Breast epithelium (tissue), 4 donors: ENCODE measurements at places on chromosomes 4 and X. TPM values are rescaled to one million over a fixed set of nuclear protein-coding genes. Genes with fewer than 3 reads are reported as not detected.

GAGE13 gene
- total RNA-seq, result not detected

PLAC8 gene
- total RNA-seq, result 1.1 TPM

HOPX gene
- total RNA-seq, result 4.8 TPM

DGKK gene
- total RNA-seq, result not detected

- H3K4me1 ChIP-seq, result no peaks in the 10 kb centered on the region
- no peaks in the 10 kb centered on the region for H3K36me3 ChIP-seq
- no peak overlapping the region for H3K27ac ChIP-seq
- peaks cover 25% of the 10 kb centered on the region for H3K27me3 ChIP-seq
- no peak overlapping the region for H3K4me3 ChIP-seq
- no peak for DNase-seq
Measured at GRCh38 chrX:18368402-18368801, 13.9 kb upstream of the SCML2 start.

DNA sequence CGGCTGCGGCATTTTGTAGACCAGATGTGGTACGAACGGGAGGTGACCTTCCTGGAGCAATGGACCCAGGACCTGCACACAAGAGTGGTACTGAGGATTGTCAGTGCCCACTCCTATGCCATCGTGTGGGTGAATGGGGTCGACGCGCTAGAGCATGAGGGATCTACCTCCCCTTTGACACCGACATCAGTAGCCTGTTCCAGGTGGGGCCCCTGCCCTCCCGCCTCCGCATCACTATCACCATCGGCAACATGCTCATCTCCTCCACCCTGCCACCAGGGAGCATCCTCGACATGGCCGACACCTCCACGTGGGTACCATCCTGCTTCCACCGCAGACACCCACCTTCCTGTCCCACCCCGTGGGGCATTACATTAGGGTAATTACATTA, 46.2 kb downstream of the SMARCA5 start:
- peak overlapping the region; percentile 45 for H3K27ac ChIP-seq
- no peaks in the 10 kb centered on the region for H3K36me3 ChIP-seq
- H3K4me3 ChIP-seq, result peak overlapping the region; percentile 45
- no peaks in the 10 kb centered on the region for H3K4me1 ChIP-seq
- H3K27me3 ChIP-seq, result no peaks in the 10 kb centered on the region

DNA sequence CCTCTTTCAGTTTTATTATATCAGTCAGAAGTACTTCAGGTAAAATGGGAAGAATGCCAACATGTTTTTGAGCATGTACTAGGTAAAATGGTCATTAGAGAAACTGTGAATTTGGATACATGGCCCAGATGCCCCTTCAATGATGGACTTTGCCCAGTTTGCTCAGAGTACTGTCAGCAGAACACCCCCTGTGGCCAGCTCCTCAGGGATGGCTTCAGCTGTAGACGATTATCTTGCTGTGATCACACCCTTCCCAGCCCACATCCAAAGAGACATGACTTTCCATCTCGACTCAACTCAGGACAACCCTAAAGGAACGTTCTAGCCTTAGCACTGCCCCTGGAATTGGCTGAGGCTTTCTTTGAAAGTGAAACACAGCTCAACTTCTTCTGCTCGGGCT, 439.1 kb downstream of the PACRGL start:
- no peak for DNase-seq
- no peaks in the 10 kb centered on the region for H3K4me1 ChIP-seq
- H3K27me3 ChIP-seq, result no peaks in the 10 kb centered on the region
- H3K4me3 ChIP-seq, result no peak overlapping the region
- no peaks in the 10 kb centered on the region for H3K36me3 ChIP-seq

DNA sequence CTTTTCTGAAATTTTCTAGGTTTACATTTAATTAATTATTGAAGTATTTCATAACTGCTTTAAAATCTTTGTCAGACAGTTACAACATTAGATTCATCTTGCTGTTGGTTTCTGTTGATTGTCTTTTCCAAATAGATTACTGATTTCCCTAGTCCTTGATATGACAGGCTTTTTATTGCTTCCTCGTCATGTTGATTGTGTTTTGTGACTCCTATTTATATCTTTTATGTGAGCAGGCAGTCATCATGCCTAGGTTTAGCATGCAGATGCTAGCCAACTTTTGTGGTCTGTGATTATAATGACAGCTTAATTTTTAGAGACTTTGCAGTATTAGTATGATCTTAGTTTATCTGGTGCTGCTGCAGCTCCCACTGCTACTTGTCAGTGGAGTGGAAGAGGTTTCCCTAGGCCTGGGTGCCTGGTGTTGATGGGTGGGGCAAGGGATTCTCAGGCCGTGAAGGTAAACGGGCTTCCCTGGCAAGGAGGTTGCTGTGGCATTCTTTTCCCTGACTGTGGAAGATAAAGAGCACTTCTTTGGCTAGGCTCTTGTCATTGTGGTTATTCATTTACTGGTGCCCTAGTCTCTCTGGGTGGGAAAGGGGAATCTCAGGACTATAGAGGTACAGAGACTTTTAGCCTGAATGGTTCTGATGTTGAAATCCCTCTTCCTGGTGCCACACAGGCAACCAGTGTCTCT, 65.7 kb downstream of the SERPINA7 start:
- H3K4me1 ChIP-seq, result no peaks in the 10 kb centered on the region
- H3K27ac ChIP-seq, result no peak overlapping the region
- no peak overlapping the region for H3K4me3 ChIP-seq
- H3K36me3 ChIP-seq, result no peaks in the 10 kb centered on the region
- H3K27me3 ChIP-seq, result no peaks in the 10 kb centered on the region
- DNase-seq, result no peak

GRCh38 chrX:130285710-130286109, 17.0 kb upstream of the ZNF280C start:
- no peak overlapping the region for H3K4me3 ChIP-seq
- no peaks in the 10 kb centered on the region for H3K4me1 ChIP-seq
- H3K27me3 ChIP-seq, result no peaks in the 10 kb centered on the region
- no peak overlapping the region for H3K27ac ChIP-seq
- DNase-seq, result no peak
- no peaks in the 10 kb centered on the region for H3K36me3 ChIP-seq

GRCh38 chr4:125115941-125116340, 198.8 kb upstream of the FAT4 start:
- no peak overlapping the region for H3K27ac ChIP-seq
- no peak overlapping the region for H3K4me3 ChIP-seq
- no peaks in the 10 kb centered on the region for H3K27me3 ChIP-seq
- DNase-seq, result no peak
- H3K36me3 ChIP-seq, result no peaks in the 10 kb centered on the region
- no peaks in the 10 kb centered on the region for H3K4me1 ChIP-seq

DNA sequence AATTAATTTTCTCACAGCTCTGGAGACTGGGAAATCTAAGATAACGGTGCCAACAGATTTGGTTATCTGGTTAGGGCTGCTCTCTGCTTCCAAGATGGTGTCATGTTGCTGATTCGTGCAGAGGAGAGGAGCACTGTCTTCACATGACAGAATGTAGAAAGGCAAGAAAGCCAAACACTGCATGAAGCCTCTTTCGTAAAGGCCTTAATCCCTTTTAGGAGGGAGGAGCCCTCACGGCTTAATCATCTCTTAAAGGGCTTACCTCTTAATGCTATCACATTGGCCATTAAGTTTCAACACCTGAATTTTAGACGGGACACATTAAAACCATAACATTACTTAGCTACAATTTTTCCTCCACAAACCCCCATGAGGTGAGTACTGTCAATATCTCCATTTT, 174.1 kb downstream of the COX18 start:
- no peaks in the 10 kb centered on the region for H3K4me1 ChIP-seq
- H3K27ac ChIP-seq, result no peak overlapping the region
- no peaks in the 10 kb centered on the region for H3K36me3 ChIP-seq
- no peak overlapping the region for H3K4me3 ChIP-seq
- no peaks in the 10 kb centered on the region for H3K27me3 ChIP-seq
- DNase-seq, result no peak

PRR32 gene
- total RNA-seq, result not detected

GRCh38 chr4:114193624-114194399, 214.4 kb upstream of the ARSJ start:
- no peaks in the 10 kb centered on the region for H3K4me1 ChIP-seq
- H3K4me3 ChIP-seq, result no peak overlapping the region
- no peak overlapping the region for H3K27ac ChIP-seq
- no peaks in the 10 kb centered on the region for H3K36me3 ChIP-seq
- H3K27me3 ChIP-seq, result no peaks in the 10 kb centered on the region
- no peak for DNase-seq

DNA sequence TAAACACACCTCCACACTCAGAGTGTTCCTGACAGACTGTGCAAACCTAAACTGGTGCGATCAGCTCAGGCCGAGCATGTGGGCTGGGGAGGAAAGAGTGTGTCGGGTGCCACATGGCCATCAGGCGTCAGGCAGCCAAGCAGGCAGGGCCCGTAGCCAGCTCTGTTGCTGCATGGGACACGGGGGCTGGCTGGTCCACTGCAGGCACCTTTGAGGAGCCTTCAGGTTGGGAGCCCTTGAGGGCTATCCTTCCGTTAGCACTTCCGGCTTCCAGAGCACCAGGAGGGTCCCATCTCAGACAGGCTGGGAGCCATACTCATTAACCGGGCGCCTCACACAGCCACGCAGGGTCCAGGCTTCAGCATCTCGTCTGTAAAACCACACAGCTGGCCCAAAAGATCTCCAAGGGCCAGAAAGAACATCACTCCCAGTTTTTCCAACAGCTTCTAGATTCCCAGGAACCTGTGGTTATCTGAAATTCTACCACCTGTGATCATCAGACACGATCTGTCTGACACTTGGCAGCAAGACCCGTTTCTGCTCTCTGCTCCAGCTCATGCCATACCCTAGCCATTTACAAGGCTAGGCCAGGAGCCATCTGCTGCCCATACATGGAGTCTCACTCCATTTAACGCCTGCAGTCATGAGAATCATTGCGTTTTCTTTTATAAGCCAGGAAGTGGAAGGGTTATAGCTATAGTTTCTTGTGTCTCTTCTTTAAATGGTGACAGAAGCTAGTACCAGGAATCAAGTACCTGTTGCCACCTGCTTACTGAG, 87.5 kb downstream of the NSUN7 start:
- no peaks in the 10 kb centered on the region for H3K4me1 ChIP-seq
- no peaks in the 10 kb centered on the region for H3K36me3 ChIP-seq
- H3K27ac ChIP-seq, result no peak overlapping the region
- DNase-seq, result no peak
- no peak overlapping the region for H3K4me3 ChIP-seq

TCEAL6 gene
- not detected for total RNA-seq

DNA sequence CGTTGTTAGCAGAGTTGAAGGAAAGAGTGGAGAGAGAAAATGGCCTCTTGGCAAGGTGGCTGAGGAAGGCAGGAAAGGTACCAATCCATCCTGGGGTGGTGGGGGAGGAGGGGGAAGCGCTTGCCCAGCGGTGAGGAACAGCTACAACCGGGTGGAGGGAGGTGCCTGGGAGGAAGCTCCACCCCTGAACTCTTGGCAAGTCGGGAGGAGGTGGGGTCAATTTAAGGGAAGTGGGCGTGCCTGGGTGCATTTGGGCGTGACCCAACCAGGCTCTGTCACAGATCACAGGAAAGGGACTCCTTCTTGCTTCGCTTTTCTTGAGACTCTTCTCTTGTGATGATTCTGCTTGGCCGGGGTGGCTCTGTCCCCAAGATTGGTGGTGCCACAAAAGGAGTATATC, 41.7 kb downstream of the BCORL1 start:
- H3K27ac ChIP-seq, result no peak overlapping the region
- DNase-seq, result peak; percentile 38
- H3K27me3 ChIP-seq, result peaks cover 6% of the 10 kb centered on the region
- no peaks in the 10 kb centered on the region for H3K4me1 ChIP-seq

DNA sequence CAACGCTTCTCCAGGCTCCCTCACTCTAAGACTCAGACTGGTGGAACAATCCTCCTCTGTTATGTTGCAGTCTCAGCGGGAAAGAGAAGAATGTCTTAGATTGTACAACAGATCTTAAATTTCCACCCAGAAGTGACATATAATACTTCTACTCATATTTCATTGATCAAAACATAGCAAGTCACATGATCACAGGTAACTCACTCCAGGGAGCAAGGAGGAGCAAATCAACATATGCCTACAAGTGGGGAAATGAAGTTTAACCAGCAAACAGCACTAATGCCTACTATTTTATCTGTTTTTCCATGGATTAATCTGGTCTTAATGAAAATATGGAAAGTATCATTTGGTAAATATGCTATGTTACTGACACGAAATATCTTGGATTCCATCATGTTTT, 819.8 kb downstream of the CCSER1 start:
- H3K36me3 ChIP-seq, result no peaks in the 10 kb centered on the region
- no peaks in the 10 kb centered on the region for H3K4me1 ChIP-seq
- H3K27me3 ChIP-seq, result no peaks in the 10 kb centered on the region
- H3K4me3 ChIP-seq, result no peak overlapping the region

GRCh38 chr4:39083164-39083563, 21.1 kb downstream of the KLHL5 start:
- no peak for DNase-seq
- no peaks in the 10 kb centered on the region for H3K27me3 ChIP-seq
- H3K4me1 ChIP-seq, result no peaks in the 10 kb centered on the region

AIMP1 gene
- total RNA-seq, result 34.4 TPM

DNA sequence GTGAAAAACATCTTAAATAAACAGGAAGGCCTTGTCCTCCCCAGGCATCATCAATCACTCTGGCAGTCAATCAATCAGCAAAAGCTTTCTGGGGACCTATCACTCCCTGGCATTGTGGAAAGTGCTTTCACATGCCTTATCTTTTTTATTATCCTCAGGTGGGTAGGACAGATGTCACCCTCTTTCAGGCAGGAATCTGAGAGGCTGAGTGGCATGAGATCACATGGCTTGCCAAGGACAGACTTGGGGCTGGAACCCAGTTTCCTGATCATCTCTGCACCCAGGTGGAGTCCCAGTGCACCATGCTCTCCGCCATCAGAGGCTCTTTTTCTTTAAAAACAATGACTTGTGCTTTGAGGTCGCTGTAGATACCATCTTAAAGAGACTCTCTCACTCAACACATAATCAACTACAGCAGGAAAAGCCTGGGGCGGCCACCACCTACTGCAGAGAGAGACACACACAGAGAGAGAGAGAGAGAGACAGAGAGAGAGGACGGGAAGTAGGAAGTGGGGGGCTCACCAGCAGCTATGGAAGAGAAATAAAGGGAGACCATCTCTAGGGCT, 282.7 kb downstream of the PTTG2 start:
- DNase-seq, result no peak
- H3K36me3 ChIP-seq, result no peaks in the 10 kb centered on the region
- H3K27ac ChIP-seq, result no peak overlapping the region

DNA sequence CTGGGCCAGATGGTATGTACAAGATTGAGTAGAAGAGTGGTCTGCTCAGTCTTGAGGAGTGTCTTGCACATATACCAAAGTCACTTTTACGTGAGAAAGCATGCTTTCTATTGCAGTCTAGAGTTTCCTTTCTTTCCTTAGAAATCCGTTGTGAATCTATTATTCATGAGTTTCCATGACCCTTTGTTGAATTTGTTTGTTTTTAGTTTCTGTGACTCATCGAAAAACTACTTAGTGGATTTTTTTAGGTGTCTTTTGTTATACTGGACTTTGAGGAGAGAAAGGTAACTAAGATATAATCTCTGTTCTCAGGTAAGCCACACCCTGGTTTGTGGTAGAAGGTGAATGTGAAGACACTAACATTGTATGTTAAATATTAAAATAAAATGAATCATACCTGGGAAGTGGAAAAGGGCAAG, 23.0 kb downstream of the GALNT7 start:
- peak overlapping the region; percentile 73 for H3K27ac ChIP-seq
- no peaks in the 10 kb centered on the region for H3K36me3 ChIP-seq
- no peaks in the 10 kb centered on the region for H3K27me3 ChIP-seq
- H3K4me1 ChIP-seq, result no peaks in the 10 kb centered on the region
- no peak for DNase-seq
- peak overlapping the region; percentile 19 for H3K4me3 ChIP-seq

- no peak for DNase-seq
- H3K36me3 ChIP-seq, result no peaks in the 10 kb centered on the region
- H3K4me3 ChIP-seq, result no peak overlapping the region
- H3K27me3 ChIP-seq, result no peaks in the 10 kb centered on the region
- no peaks in the 10 kb centered on the region for H3K4me1 ChIP-seq
- H3K27ac ChIP-seq, result no peak overlapping the region
Measured at GRCh38 chr4:52014903-52015302, 5.3 kb downstream of the LRRC66 start.
